Osteocyte (in vitro differentiated cells): ENCODE measurements at places on chromosomes 12 and 14. TPM values are rescaled to one million over a fixed set of nuclear protein-coding genes. Genes with fewer than 3 reads are reported as not detected.

The PRH1 gene
- total RNA-seq = 18.4 and 19.1 TPM in 2 replicates

The ZNF891 gene
- total RNA-seq = 2.1 and 2.3 TPM in 2 replicates

The ABCC9 gene
- total RNA-seq = 0.46 and 0.89 TPM in 2 replicates

DNA sequence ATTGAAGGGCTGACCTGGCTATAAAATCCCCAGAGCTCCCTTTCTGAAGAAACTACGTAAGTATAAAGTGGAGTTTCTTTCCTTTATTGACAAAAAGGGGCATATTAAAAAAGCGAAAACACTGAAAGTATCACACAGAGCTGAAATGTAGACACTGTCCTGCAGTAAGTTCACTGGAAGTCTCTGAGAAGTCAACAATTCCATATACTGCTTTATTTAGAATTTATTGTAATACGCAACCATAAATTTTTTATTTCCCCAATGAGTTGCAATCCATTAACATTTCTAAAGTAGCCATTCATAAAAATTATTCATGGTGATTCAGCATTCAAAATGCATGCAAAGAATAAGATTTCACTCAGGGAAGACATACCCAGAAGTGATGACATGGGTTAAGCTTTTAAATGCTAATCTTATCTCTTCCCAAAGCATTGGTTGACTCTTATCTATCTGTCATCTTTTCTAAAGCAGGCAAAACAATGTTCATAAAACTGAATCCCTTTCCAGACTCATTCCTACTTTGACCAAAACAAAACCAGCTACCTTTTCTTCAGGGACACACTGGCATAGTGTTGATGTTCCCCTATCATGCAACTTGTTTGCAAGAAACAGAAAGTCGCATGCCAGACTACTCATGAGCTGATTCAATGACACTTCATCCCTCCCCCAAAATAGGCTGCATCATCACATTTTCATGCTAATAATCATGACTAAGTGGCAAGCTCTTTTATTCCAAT lies 17.3 kb downstream of the KITLG start:
- H3K36me3 ChIP-seq = no peaks in the 10 kb centered on the region
- no peak overlapping the region for H3K4me3 ChIP-seq
- H3K27me3 ChIP-seq = no peaks in the 10 kb centered on the region
- peaks cover 1% of the 10 kb centered on the region for H3K4me1 ChIP-seq
- DNase-seq = no peak

The AMN gene
- 0.37 and 0.86 TPM in 2 replicates for total RNA-seq

DNA sequence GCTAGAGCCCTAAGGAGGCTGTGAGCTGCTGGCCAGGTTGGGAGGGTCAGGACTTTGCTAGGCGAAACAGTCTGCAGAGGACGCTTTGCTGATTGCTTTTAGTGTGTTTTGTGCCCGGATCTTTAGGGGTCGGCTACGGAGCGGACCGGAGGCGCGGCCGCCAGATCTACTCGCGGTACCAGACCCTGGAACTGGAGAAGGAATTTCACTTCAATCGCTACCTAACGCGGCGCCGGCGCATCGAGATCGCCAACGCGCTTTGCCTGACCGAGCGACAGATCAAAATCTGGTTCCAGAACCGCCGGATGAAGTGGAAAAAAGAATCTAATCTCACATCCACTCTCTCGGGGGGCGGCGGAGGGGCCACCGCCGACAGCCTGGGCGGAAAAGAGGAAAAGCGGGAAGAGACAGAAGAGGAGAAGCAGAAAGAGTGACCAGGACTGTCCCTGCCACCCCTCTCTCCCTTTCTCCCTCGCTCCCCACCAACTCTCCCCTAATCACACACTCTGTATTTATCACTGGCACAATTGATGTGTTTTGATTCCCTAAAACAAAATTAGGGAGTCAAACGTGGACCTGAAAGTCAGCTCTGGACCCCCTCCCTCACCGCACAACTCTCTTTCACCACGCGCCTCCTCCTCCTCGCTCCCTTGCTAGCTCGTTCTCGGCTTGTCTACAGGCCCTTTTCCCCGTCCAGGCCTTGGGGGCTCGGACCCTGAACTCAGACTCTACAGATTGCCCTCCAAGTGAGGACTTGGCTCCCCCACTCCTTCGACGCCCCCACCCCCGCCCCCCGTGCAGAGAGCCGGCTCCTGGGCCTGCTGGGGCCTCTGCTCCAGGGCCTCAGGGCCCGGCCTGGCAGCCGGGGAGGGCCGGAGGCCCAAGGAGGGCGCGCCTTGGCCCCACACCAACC lies 1.5 kb downstream of the HOXC6 start:
- no peak overlapping the region for H3K4me3 ChIP-seq
- peaks cover 83% of the 10 kb centered on the region for H3K27me3 ChIP-seq
- peaks cover 23% of the 10 kb centered on the region for H3K4me1 ChIP-seq
- DNase-seq = no peak

DNA sequence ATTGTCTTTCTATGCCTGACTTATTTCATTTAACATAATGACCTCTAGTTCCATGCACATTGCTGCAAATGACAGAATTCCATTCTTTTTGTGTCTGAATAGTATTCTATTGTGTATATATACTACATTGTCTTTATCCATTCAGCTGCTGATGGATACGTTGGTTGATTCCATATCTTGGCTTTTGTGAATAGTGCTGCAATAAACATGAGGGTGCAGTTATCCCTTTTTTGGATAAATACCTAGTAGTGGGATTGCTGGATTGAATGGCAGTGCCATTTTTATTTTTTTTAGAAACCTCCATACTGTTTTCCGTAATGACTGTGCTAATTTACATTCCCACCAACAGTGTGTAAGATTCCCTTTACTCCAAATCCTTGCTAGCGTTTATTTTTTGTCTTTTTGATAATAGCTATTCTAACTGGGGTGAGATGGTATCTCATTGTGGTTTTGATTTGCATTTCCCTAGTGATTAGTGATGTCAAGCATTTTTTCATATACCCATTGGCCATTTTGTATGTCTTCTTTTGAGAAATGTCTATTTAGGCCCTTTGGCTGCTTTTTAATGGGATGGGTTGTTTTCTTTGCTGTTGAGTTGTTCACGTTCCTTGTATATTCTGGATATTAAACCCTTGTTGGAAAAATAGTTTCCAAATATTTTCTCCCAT lies 2.3 kb downstream of the OAS2 start:
- no peaks in the 10 kb centered on the region for H3K4me1 ChIP-seq
- no peak overlapping the region for H3K27ac ChIP-seq
- no peak for DNase-seq

The CLEC1A gene
- total RNA-seq = not detected in 2 replicates

GRCh38 chr14:24368562-24369252 lies 723 bp downstream of the NFATC4 start:
- H3K27ac ChIP-seq = peak overlapping the region; percentile 100
- H3K36me3 ChIP-seq = peaks cover 19% of the 10 kb centered on the region
- peak overlapping the region; percentile 95 for H3K4me3 ChIP-seq

The PTCSC3 gene
- total RNA-seq = not detected in 2 replicates

GRCh38 chr14:67555518-67556090 lies 22.5 kb downstream of the PLEKHH1 start:
- no peak overlapping the region for H3K27ac ChIP-seq
- no peaks in the 10 kb centered on the region for H3K4me1 ChIP-seq
- no peak for DNase-seq
- no peak overlapping the region for H3K4me3 ChIP-seq

The RPGRIP1 gene
- total RNA-seq = not detected in 2 replicates

The FSCB gene
- not detected in 2 replicates for total RNA-seq

The ZC2HC1C gene
- 0.08 and 1.0 TPM in 2 replicates for total RNA-seq

The DIO2 gene
- total RNA-seq = 240 and 244 TPM in 2 replicates

The TMEM119 gene
- 54.0 and 58.8 TPM in 2 replicates for total RNA-seq

GRCh38 chr12:8603856-8604255 lies 8.8 kb downstream of the AICDA start:
- no peak overlapping the region for H3K27ac ChIP-seq
- DNase-seq = no peak
- peaks cover 20% of the 10 kb centered on the region for H3K27me3 ChIP-seq
- no peaks in the 10 kb centered on the region for H3K36me3 ChIP-seq
- no peak overlapping the region for H3K4me3 ChIP-seq
- H3K4me1 ChIP-seq = peaks cover under 1% of the 10 kb centered on the region

GRCh38 chr14:102571043-102571442 lies 21.4 kb upstream of the RCOR1 start:
- peaks cover 5% of the 10 kb centered on the region for H3K27me3 ChIP-seq
- no peak for DNase-seq
- no peak overlapping the region for H3K4me3 ChIP-seq
- no peaks in the 10 kb centered on the region for H3K36me3 ChIP-seq
- H3K4me1 ChIP-seq = peaks cover 3% of the 10 kb centered on the region

DNA sequence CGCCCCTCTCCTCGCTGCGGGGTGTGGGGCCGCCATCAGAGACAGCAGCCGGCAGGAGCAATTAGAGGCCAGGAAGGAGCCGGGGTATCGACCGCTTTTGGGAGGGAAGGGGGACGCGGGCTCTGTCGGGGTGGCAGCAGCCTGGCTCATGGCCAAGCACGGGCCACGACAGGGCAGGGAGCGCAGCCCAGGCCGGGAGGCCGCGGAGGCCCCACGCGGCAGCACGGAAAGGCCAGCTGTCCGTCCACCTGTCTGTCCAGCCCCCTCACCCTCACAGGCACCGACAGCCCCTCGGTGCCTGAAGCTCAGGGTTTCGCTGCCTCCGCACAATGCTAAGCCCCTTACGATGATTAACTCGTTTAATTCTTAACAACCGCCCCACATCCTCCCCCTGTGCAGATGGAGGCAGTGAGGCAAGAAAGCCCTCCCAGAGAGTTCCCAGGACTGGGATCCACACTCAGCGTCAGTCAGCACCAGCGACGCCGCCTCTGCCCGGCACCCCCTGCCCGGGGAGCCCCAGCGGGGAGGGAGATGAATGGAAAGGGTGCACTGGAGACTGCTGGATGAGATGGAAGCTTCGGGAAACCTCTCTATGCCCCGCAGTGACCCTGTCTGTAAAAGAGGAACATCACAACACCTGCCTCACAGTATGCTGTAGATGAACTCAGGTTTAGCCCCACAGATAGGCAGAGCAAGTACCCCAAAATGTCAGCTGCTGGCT lies 23.7 kb downstream of the NCOR2 start:
- H3K27ac ChIP-seq = peak overlapping the region; percentile 85
- DNase-seq = no peak
- no peaks in the 10 kb centered on the region for H3K27me3 ChIP-seq
- peaks cover 57% of the 10 kb centered on the region for H3K4me1 ChIP-seq
- H3K36me3 ChIP-seq = no peaks in the 10 kb centered on the region

DNA sequence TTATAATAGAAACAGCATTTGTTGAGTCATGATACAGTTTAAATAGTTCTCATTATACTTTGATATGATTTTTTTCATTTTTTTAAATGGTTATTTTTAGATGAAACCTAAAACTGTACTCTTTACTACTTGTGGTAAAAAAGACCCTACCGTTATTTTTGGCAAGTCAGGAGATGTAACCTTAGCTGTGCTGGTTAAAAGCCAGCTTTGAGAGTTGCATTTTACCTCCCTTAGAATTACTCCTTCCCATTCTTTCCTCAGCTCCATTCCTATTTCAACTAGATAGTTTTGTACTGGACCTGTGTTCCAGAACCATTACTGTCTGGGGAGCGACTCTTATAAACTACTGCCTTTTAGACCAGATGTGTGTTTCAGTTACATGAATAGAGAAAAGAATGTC lies 92.0 kb downstream of the RAD51B start:
- no peak overlapping the region for H3K27ac ChIP-seq
- DNase-seq = no peak
- H3K4me3 ChIP-seq = no peak overlapping the region
- no peaks in the 10 kb centered on the region for H3K27me3 ChIP-seq
- H3K36me3 ChIP-seq = no peaks in the 10 kb centered on the region

GRCh38 chr14:103225062-103225461 lies 101.8 kb downstream of the TNFAIP2 start:
- H3K4me3 ChIP-seq = no peak overlapping the region
- H3K4me1 ChIP-seq = no peaks in the 10 kb centered on the region
- H3K36me3 ChIP-seq = no peaks in the 10 kb centered on the region
- no peak for DNase-seq

The KLRK1 gene
- 3.2 and 4.9 TPM in 2 replicates for total RNA-seq

DNA sequence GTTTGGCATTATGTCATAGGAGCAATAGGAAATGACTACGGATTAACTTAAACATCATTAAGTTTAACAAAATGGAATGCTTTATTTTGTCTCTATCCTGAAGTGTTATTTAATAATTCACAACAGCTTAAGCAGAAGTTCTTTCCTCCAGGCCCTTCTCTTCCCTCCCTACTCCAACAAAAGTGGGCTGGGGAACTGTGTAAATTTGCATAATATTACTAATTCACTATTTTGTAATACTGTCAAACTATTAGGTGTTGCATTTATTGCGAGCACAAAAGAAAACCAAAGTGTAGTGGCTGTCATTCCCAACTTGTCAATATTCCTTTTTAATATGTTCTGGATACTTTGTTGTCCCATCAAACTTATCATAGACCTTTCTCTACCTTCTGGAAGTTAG lies 69.8 kb downstream of the ATG14 start:
- no peaks in the 10 kb centered on the region for H3K27me3 ChIP-seq
- H3K4me3 ChIP-seq = no peak overlapping the region
- no peaks in the 10 kb centered on the region for H3K36me3 ChIP-seq
- no peak overlapping the region for H3K27ac ChIP-seq
- peaks cover 6% of the 10 kb centered on the region for H3K4me1 ChIP-seq
- no peak for DNase-seq

The KLRD1 gene
- 0.03 and 0.37 TPM in 2 replicates for total RNA-seq

DNA sequence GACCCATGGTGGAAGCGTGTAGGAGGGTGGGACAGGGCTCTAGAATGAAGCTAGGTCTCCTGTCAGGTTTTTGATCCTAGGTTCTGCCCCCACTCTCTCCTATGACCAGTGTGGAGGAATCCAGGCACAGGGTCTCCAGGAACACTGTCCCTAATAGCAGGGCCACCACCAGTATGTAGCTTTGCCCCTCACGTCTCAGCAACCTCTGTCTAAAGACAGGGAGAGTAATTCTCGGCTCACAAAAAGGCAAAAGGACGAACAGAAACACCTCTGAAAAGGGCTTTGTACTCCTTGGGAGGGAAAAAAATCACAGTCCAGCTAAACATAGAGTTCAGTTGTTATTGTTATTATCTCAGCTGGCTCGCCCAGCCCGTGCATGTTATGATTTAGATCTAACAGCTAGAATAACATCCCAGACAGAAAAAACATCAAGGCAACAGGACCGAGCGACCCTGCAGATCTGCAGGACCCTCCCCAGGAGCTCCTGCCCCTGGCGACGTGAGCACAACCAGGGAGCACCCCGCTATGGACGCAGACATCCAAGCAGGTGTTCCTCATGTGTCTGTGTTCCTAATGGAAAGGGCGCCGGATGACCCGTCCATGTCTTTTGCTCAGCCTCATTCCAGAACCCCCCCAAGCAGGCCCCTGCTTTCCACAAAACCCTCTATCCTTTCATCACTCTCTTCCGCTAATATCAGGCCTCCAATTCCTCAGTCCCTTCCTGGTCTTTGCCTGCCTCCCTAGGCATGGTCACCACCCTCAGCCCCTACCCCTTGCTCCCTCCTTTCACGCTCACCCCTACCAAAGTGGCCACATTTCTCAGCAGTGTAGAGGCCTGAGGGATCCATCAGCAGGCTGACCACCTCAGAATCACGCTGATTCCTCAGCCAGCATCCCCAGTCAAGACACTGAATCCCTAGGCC lies 14.2 kb upstream of the SLC6A12 start:
- no peaks in the 10 kb centered on the region for H3K36me3 ChIP-seq
- DNase-seq = peak; percentile 64
- no peaks in the 10 kb centered on the region for H3K4me1 ChIP-seq
- H3K27me3 ChIP-seq = peaks cover 66% of the 10 kb centered on the region
- H3K27ac ChIP-seq = no peak overlapping the region

The TPCN1 gene
- total RNA-seq = 74.6 and 80.6 TPM in 2 replicates
